Astrocyte of the cerebellum (primary cell): ENCODE measurements at places on chromosomes 5 and 9.

DNA sequence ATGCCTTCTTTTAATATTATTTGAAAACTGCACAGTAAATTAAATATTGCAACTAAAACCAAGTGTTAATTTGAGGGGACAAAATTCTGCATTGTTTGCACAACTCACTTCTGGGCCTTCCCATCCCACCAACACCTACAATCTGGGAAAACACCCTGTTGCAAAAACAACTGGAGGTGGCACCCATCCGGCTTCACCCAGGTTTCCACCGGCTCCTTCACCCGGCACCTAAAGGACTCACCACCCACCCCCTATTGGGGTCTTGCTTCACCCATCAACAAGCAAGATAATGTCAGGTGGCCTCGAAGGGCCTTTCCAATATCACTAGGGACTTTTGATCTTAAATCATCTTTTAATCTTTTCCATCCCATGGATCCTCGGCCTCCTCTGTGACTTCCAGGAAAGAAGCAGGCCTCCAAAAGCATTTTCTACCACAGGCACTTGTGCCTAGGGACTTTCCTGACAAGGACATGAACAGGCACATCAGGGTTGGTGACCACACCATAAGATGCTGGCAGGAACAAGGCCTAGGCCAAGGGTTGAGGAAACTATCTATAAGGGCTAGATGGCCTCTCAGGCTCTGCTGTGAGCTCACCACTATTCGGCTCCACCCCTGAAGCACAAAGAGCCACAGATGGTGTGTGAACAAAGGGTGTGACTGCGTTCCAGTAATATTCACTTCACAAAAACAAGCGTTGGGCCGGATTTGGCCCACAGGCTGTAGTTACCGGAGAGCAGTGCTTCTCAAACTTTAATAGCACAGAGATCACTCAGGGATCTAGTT is 205.1 kb downstream of the AUH start:
- DNase-seq: no peak

GRCh38 chr9:113299800-113300292 is 3.3 kb downstream of the RNF183 start:
- no peak for DNase-seq

GRCh38 chr5:569868-570361 is 42.2 kb upstream of the CEP72 start:
- no peak for DNase-seq

DNA sequence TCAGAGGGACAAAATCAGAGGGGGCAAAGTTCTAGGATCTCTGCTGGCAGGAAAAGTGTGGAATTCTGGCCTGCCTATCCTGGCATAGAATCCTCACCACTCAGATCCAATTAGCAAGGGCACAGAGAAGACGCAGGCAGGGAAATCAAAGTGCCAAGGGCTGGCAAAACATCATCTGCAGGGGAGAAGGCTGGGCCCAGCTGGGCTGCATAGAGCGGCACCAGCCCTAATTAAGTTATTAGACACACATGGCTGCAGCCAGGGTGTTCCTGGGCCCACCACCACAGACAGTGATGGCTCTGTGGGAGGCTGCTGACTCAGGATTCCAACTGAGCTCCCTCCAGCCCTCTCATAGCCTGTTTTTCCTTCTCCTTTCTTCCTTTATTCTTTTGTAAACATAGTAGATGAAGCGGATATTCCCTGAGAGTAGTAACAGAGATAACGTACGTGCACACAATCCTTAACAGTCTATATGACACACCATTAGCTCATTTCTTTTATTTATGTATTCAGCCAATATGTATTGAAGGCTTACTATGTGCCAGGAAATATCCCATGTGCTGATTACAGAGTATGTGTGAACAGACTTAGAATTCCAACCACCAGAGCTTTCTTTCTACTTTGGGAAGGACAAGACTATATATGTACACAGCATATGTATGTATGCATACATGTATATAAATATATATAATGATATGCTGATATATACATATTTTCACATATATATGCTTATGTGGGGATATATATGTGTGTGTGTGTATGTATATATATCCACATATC is 236.1 kb downstream of the ASTN2 start:
- peak; percentile 37 for DNase-seq

DNA sequence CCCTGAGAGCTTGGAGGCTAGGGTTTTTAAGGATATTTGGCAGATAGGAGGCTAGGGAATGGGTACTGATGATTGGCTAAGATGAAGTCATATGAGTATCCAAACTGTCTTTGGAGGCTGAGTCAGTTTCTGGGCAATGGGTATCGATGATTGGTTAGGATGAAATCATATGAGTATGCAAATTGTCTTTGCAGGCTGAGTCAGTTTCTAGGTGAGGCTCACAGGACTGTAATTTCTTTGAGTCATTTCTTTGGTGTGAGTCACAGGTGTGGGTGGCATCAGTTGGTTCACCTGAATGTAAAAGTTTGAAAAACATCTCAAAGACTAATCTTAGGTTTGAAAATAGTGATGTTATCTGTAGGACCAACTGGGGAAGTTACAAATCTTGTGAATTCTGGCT is 1068.0 kb downstream of the NR2F1-AS1 start:
- DNase-seq: no peak

- no peak for DNase-seq
Observed at GRCh38 chr9:135330307-135330631, 149.3 kb upstream of the PPP1R26 start.

- no peak for DNase-seq
Observed at GRCh38 chr5:54146390-54146789, 164.0 kb downstream of the ARL15 start.

DNA sequence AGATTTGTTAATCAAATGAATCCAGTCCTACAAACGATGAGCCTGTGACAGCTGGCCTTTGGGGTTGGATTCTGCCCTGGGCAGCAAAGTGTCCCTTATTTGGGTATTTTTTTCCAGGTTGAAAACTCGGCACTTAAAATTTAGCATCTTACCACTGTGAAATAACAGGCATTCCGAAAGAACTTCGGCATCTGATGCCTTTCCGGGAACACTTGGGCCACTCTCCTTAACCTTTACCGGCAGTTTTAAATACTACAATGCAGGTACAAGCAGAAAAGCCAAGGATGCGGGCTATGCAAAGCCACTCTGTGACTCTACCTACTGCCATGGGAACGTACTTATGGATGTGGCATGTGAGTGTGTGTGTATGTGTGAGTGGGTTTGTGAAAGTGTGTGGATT is 1.0 kb upstream of the RASGRF2 start:
- DNase-seq: no peak

GRCh38 chr9:134995792-134996120 is 78.0 kb upstream of the FCN1 start:
- no peak for DNase-seq

DNA sequence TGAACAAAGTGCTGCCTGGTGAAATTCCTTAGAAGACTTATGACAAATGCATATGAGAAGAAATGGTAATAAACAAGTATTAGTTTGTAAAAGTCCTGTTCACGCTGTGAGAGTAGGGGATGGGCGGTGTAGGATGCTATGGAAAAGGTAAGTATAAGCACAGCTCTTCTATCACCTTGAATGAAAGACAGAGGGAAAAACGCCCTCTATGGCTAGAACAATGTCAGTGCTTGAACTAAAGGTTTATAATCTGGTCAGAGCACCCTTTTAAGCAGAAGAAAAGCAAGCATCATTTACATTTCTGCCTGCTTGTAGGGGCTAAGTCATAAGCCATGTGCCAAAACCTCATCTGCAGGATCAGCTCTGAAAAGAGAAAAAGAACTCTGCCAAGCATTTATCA is 115.2 kb downstream of the LHFPL2 start:
- DNase-seq: no peak

DNA sequence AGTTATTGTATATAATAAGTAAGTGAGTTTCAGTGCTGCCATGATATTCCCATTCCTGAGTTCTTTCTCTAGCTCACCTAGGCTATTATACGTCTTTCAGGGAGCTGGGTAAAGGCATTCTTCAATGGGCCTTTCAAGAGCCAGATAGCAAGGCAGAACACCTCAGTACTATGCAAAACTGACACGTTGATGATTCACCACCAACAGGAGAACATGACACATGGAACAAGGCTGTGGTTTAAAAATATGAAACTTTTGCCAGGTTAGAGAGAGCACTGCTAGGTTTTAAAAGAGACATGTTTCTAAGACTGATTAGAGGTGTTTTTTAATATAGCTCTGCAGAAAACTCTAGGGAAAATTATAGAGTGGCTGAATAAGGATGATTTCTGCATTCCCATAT is 95.9 kb downstream of the UGCG start:
- DNase-seq: peak; percentile 57

DNA sequence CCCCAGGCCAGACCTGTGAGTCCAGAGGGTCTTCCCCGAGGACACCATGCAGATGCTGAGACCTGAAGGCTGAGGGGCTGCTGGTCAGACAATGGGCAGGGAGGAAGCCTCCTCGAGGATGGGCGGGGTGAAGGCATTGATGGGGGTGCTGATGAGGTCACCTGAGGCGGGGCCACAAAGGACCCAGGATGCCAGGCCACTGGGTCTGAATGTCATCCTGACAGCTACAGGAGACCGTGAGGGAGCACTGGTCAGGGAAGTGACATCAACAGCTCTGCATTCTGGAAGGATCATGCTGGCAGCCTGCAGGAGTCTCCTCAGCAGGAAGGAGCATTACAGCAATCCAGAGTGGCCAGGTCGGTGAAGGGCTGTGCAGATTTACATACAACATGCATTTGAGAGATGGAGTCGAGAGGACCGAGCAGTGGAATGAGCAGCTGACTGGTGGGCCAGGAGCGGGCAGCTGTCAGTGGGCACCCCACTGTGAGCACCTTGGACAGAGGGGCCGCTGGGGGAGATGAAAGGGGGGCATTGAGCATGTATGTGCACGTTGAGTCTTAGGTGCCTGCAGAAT is 77.7 kb upstream of the ADAMTS2 start:
- DNase-seq: no peak

DNA sequence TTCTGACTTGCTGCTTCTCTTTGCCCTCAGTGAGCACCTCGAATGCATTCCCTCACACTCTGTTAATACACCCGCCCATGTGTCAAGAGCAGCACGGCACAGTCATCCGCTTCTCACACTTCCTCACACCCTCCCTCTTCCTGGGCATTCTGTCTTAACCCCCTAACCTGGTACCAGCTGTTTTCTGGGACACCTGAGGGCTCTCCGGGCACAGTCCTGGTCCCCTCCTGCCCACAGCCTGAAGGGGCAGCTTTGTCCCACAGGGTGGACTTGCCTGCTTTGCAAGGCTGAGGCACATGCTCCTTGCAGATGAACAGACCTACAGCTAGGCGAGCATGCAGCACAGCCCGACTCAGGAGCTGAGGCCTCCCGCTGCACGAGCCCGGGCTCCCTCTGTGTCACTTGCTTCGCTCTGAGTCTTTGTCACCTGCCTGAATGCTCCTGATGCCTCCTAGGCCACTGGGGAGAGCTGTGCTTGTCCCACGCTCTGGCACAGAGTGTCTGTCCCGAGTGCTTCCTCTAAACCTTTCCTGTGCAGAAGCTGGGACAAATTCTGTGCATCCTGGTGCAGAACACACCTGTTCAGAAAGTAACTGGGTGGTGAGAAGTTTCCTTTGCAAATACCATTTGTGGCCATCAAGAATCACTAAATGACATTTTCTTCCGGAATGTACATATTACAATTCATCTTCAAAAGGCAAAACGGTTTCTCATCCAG is 47.8 kb downstream of the AHRR start:
- no peak for DNase-seq

GRCh38 chr9:99720455-99721050 is 101.1 kb upstream of the NR4A3 start:
- DNase-seq: no peak

DNA sequence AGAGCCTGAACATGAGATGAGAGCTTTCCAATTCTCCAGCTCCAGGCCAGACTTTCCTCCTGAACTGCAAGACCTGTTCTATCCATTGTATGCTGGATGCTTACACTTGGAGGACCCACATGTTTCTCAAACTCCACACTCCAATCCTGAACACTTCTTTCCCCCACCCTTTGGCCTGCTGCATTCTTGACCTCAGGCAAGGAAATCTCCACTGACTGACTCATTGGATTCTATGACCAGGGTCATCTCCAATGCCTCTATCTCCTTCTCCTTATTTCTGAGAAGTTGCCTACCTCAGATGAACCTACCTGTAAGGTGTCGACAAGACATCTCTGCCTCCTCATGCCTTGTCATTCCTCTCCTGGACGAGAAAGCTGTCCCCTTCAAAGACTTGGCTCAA is 153.6 kb downstream of the CRB2 start:
- DNase-seq: no peak

DNA sequence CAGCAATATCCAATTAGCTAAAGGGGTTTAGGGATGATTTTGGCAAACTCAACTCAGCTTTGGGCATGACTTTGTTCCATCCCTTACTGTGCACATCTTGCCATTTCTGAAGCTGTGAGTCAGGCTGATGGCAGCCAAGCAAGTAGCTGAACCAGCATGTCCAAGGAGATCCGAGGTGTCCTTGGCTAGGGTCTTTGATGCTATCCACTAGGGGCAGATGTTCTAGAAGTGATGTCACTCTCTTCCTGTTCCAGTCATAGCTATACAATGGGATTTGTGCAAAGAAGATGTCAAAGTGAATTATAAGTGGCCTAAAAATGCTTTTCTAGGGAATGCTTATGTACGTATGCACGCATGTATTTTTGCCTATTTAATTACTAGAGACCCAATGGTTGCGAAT is 160.8 kb upstream of the PAPPA start:
- DNase-seq: no peak

- DNase-seq: no peak
Observed at GRCh38 chr9:37919956-37920335, 16.0 kb upstream of the SLC25A51 start.

GRCh38 chr5:155274484-155274883 is 260.9 kb downstream of the KIF4B start:
- no peak for DNase-seq

GRCh38 chr9:24608599-24608998 is 62.9 kb upstream of the IZUMO3 start:
- DNase-seq: no peak

- no peak for DNase-seq
Observed at GRCh38 chr9:96418920-96419690, 935 bp upstream of the ZNF367 start.

- DNase-seq: no peak
Observed at GRCh38 chr5:56862909-56863308, 46.5 kb upstream of the SETD9 start.

GRCh38 chr9:4738866-4739586 is 2.0 kb downstream of the AK3 start:
- no peak for DNase-seq

- no peak for DNase-seq
Observed at GRCh38 chr9:113558632-113559502, 95.3 kb downstream of the RGS3 start.
